Karpas-422 (cell line): ENCODE measurements at places on chromosomes 11 and 22. TPM values are rescaled to one million over a fixed set of nuclear protein-coding genes. Genes with fewer than 3 reads are reported as not detected.

Gene TYR
- not detected in 2 replicates for total RNA-seq

Gene F2
- not detected in 2 replicates for total RNA-seq

- DNase-seq = peak; percentile 80
Observed at GRCh38 chr22:41687901-41688364, 734 bp downstream of the SNU13 start.

DNA sequence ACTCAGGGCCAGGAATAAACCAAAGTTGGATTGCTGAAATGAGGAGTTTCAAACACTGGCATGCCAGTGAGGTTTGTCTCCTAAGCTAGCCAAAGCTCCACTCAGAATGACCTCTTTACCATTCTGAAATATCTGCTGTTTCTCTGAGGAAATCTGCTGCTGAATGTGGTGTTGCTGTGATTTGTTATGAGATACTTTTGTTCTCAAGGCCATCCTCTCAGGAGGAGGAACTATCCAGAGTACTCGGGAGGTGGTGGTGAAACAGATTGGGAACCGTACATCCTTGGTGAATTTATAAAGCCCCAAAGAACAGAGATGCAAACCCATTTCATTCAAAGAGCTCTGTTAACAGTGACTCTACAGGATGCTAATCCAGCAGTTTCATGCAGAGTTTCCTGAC lies 50.5 kb downstream of the BDNF start:
- DNase-seq = no peak

GRCh38 chr11:130518164-130518680 lies 69.8 kb downstream of the ADAMTS15 start:
- DNase-seq = no peak

- DNase-seq = no peak
Observed at GRCh38 chr11:41246399-41246745, 213.1 kb downstream of the LRRC4C start.

DNA sequence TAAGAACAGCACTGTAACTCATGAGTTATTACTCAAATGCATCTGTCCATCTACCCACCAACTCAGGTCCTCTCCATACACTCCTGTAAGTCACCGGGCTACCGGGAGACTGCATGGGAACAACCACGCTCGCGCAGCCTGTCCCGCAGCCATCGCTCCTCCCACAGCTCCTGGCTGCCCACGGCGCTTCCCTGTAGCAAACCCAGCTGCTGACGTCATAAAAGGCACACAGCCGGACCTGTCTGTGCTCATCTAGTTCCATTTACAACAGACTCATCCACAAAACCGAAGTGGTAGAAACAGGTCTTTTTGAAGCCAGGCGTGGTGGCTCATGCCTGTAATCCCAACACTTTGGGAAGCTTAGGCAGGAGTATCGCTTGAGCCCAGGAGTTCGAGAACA lies 23.4 kb upstream of the PACSIN2 start:
- DNase-seq = no peak
